ENCODE measurements at places on chromosomes 7 and 10.

DNA sequence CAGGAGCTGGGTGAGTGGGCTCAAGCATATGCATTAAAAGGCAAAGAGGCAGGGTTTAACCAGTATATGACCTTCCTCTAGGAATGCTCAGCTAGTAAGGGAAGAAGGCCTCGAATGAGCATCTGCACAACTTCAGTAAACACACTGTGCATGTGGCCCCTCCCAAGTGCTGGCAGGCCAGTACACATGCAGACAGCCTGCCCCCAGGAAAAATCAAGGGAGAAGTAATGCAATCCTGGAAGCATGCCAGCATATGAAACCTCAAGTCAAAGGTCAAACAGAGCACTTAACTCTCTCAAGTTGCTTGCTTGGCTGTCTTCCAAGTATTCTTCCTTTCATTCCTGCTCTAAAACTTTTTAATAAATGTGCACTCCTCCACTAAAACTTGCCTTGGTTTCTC lies 208.4 kb downstream of the ACTR3B start:
- DNase-seq: no peak

- no peak for DNase-seq
These were observed 12.8 kb downstream of the MEIG1 start for GRCh38 chr10:14971867-14972448.

DNA sequence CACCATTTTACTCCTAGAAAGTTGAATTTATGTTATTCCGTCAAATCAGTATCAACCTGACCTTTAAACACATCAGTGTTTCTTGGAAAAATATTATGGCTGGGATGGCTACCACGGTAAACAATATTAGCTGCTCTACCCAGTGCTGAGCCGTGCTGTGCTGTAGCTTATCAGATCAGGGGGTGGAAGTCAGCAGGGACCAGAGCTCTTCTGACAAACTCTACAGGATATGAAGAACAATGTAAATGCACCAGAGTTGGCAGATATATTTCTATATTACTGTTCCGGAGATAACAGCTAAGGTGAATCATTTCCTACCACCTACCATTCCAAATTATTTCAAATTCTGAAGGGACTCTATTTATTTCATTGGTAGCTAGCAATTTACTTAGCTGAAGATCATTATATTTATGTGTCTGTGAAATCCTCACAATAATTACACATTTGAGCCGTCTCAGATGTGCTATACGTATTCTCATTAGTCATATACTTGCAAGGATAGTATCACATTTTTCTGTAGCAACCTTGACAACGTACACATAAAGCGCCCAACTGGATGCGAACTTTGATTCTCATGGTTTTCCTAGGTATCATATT lies 76.5 kb downstream of the TEX36 start:
- DNase-seq: no peak

DNA sequence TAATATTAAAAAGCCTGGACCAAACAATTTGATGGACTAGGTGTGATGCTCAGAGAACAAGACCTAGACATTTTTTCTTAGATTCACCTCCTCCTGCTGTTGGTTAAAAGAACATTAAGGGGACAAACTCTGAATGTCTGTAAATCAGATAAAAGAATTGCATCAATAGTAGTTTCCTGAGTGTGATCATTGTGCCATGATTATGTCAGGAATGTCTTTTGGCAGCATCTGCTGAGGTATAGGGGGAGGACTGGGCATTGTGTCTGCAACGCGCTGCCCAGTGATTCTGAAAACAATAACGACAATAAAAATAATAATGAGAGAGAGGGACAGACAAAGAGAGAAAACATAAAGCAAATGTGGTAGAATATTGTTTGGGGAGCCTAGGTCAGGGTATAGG lies 6.9 kb downstream of the C7orf57 start:
- DNase-seq: no peak

DNA sequence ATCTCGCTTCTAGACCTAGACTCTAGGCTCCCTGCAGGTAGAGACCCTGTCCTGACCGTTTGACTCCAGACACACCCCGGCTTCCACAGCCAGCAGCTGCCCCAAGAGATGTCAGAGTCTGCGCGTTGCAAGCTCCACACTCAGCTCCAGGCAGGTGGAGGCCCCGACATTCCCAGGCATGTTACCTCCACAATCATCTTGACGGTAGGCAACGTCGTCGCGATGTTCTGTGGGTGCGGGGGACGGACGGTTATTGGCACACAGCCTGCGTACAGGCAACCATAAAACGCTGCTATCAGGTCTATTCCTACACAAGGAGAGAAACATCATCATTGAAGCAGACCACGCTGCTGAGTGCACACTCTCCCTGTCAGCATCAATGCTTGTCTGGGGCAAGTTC lies 213.2 kb downstream of the ZMYND11 start:
- DNase-seq: no peak

DNA sequence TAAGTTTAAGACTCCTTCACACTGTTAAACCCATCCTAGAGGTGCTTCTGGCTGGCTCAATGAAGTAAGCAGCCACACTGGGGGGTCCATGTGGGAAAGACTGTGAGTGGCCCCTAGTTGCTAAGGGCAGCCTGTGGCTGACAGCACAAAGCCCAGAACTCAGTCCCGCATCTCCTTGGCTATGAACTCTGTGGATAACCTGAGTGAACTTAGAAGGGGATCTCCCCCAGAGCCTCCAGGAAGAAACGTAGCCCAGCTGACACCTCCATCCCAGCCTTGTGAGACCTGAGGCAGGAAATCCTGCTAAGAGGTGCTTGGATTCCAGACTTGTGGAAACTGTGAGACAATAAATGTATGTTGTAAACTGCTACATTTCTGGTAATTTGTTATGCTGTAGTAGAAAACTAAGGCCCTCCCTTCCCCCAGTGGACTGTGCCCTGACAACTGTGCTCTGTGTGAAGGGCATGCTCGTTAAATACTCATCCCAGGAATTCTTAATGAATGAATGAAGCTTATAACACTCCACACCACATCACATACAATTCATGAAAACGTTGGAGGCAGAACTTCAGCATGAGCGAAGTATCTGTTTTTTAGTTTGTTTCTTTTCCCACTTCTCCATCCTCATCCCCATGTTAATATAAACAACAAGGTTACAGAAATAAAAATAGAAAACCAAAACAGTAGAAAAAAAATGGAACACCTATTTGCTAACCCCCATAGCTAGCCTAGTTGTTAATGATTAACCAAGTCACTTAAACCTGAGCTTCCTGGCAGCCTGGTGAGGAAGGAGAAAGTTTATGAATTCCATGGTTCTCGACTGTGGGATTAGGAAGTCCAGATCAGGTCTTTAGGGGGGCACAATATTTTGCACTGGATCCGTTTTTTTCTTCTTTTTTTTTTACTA lies 36.8 kb upstream of the AOAH start:
- no peak for DNase-seq

- no peak for DNase-seq
These were observed 73.6 kb downstream of the ANK3 start for GRCh38 chr10:60316029-60316428.

DNA sequence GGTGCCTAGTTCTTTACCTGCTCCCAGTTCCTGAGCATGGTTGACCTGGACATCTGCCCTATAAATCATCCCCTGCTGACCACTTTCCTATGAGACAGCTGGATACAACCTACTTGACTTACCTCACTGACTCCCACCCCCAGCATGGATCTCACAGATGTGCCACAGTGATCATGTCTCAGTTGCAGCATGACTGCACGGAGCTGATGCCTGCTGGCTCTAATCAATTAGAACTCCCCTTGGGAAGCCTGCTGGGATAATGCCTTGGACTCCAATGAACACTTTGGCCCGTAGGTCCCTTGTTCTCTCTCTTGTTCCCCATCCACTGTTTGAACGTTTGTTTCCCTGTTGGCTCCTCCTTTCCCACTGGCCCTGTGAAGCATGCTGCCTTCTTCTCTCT lies 271.2 kb upstream of the IGFBP3 start:
- no peak for DNase-seq

DNA sequence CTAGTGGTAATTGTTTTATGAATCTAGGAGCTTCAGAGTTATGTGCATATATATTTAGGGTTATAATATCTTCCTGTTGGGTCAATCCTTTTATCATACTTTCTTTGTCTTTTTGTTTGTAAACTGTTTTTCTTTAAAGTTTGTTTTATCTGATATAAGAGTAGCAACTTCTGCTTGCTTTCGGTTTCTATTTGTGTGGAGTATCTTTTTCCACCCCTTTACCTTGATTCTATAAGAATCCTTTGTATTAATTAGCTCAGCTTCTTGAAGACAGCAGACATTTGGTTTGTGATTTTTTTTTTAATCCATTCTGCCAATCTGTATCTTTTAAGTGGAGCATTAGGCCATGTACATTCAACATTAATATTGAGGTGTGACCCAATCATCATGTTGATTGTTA lies 9.3 kb downstream of the CASP7 start:
- no peak for DNase-seq
